ENCODE measurements at places on chromosomes 7 and 10. TPM values are rescaled to one million over a fixed set of nuclear protein-coding genes. Genes with fewer than 3 reads are reported as not detected.

- DNase-seq, result no peak
Observed at GRCh38 chr10:59524348-59524747, 162.0 kb upstream of the FAM13C start.

DNA sequence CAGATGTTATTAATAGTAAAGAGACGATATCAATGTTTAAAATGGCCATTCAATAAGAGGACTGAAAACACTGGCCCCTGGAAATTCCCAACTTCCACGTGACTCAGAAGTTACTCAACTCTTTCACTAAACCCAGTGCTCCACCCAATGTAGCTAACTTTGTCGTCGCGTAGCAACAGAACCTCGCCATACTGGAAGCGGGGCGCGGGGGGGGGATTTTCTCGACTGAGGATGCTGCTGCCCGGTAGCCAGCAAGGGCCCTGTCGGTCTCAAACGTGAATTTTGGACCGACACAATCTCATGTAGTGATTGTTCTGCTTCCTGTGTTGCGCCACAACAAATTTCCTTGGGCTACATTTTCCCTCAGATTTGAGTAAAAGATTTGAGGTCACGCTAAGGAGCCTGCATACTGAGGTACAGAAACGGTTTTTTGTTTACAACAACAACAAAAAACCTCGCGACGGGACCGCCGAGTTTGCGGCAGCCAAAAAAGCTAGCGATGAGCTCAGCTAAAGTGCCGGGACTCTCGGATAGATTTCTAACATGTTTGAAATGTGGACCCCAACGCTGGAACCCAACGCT is 977 bp upstream of the SFR1 start:
- DNase-seq, result peak; percentile 90

DNA sequence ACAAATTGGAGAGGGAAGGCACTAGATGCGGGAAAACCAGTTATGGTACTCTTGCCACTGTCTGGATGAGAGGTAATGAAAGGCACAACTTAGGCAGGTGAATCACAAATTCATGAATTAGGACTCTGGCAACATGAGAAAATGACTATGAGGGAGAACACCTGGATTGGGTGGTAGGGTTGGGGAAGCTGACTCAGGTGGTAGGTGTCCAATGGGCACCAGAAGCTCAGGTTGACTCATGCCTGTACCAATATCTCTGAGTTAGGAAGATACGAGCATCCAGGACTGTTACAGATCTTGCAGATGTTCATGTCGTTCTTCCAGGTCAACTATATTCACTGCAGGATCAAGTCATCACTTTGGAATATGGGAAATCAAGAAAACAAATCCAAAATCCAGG is 56.7 kb downstream of the NPY start:
- DNase-seq, result no peak

DNA sequence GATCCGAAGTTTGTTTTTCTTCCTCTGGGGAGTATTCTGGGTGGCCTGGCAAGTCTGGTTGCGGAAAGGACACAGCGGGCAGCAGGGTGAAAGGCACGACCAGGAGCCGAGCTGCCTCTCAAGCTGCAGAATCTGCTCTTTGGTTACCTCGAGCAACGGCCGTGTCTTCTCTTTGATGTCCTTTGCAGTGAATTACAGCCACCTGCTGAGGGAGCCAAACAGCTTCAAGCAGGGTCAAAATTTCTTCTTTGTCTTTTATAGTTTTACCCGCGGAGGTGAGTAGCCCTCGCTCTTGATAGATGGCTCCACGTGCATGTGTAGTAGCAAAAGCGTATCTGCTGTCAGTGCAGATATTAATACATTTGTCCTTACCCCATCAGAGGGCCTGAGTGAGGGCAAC is 177.3 kb upstream of the MBL2 start:
- no peak for DNase-seq

DNA sequence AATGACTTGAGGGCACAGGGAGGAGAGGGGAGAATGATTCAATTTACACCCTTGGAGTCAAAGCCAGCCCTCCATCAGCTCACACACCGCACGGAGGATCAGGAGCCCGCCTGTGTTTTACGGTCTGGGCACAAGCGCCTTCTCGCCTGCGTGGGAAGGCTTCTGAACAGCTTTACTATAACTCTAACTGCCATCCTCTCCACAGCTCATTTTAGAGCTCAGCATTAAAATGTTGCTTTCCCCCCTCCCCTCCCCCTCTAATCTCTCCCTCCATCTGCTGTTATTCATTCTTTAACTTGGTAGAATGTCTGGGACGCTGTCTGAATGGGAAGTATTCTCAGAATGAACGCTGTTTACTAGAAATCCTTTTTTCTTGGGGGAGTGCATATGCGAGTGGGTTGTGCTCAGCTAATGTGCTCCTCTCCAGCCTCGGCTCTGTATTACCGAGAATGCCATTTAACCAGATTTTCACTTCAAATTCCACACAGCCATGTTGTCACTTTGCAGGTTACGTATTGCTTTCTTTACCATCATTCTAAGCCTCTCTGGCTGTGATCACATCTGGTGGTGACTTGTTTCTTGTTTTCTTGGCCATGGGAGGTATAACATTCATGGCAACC is 140.1 kb downstream of the GFRA1 start:
- no peak for DNase-seq

- peak; percentile 11 for DNase-seq
Observed at GRCh38 chr10:103466734-103467133, 8.0 kb upstream of the CALHM1 start.

MLXIPL gene
- 32.3 TPM for total RNA-seq
